ENCODE measurements at places on chromosomes 12 and 14.

GRCh38 chr12:11075642-11076041, 13.5 kb upstream of the TAS2R46 start:
- DNase-seq, result no peak

DNA sequence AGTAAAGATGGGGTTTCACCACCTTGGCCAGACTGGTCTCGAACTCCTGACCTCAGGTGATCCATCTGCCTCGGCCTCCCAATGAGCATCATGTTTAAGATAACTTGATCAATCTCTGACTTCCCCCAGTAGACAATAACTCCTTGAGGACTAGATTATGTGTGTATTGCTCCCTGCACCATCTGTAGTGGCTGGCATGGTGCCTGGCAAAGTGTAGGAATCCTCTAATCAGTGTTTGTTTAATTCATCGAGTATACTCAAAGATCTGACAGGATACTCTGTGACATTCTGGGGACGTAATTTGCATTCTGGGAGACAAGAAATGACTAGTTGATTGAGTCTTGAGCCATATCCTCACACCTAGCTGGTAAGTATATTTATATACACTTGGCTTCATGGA, 873.5 kb upstream of the TMEM132C start:
- no peak for DNase-seq

GRCh38 chr12:18332173-18332572, 70.9 kb downstream of the PIK3C2G start:
- no peak for DNase-seq

DNA sequence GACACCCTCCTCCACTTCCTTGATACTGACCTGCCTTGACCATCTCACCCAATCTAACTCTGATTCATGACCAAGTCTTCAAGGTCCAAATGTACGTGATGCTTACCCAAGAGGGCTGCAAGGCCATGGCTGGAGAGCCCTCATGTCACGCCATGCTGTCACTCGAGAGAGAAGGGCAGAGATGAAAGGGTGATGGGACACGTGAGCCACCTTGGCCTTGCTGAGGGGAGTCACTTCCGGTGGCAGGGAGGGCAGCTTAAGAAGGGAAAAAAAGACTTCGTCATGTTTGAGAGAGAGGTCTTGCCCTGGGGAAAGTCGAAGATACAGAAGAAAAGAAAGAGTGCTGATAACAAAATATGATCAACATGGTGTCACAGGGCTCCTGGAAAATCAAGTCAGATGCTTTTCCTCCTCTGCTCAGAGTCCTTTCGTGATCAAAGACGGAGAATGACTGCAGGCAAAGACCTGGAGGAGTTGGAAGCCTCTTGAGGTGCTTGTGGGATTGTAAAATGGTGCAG, 3.3 kb upstream of the SCARB1 start:
- DNase-seq, result no peak

- no peak for DNase-seq
Observed at GRCh38 chr14:31567655-31568054, 6.5 kb downstream of the NUBPL start.

- DNase-seq, result no peak
Observed at GRCh38 chr14:81311141-81311540, 89.0 kb downstream of the STON2 start.

- DNase-seq, result no peak
Observed at GRCh38 chr12:2686280-2686646, 108.5 kb upstream of the FKBP4 start.
